ENCODE measurements at places on chromosomes 7 and 10.

DNA sequence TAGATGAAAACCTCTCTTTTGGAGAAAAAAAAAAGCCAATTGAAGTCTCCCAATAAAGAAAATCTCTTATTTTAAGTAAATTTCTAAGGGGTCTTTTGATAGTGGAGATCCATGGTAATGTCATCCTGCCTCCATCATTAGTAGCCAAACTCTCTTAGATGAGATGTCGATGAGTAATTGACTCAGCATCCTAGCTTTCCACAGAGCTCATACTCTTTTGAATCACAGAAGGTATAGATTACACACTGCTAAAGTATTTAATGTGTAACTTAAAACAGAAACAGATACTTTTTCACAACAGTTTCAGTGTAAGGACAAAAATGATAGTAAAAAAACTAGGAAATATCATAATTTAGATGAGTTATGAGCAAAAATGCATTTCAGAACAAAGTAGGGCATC is 19.4 kb downstream of the MAGI2 start:
- peak; percentile 70 for DNase-seq

DNA sequence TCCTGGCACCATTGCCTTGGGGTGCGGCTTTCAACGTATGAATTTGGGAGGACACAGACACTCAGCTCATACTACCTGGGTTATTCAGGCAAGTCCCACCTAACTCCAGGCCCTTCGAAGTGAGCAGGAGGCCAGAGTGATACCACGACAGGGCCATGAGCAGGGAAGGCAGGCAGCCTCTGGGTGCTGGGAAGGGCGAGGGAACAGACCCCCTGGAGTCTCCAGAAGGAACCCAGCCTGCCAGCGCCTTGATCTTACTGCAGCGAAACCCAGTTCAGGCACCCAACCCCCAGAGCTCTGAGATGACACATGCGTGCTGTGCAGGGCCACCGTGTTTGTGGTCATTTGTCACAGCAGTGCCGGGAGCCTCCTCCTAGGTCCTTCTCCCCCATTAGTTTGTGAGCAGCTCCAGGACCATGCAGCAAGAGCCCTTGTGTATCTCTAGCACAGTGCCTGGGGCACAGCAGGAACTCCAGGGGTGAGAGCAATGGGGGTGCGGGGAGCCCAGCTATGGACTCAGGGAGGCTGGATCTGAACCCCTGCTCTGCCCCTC is 7.7 kb upstream of the INSIG1 start:
- no peak for DNase-seq

- no peak for DNase-seq
Observed at GRCh38 chr7:157403646-157404401, 67.0 kb downstream of the DNAJB6 start.

DNA sequence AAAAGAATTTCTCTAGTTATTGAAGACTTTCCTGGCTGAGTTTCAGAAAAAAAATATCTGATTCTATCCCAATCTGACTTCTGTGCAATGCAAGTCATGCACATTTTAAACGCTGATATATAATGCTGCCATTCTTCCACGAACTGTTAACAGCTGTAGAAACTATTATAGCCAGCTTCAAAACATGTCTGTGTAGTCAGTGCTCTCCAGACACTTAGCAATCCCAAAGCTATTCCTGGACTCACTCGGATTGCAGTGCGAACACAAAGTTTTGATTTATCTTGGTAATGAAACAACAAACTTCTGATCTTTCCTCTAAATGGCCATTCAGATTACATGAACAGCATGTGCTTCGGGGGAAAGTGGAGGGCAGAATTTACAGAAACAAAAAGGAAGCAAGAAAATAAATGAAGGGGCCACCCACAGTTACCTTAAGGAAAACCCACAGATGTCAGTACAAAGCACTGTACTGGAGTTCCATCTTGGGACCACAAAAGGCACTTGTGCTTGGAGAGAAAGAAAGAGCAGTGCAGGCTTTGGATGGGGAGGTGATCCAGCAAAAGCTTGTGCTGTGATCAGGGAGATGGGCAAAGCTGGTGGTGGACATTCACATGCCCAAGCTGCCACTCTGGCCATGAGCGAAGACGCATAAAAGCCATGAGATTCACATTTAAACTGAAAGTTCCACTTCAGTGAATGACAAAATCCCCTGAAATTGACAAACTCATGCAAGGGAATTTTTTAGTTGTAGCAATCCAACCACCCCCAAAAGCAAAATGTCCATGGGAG is 32.1 kb upstream of the ADO start:
- no peak for DNase-seq

DNA sequence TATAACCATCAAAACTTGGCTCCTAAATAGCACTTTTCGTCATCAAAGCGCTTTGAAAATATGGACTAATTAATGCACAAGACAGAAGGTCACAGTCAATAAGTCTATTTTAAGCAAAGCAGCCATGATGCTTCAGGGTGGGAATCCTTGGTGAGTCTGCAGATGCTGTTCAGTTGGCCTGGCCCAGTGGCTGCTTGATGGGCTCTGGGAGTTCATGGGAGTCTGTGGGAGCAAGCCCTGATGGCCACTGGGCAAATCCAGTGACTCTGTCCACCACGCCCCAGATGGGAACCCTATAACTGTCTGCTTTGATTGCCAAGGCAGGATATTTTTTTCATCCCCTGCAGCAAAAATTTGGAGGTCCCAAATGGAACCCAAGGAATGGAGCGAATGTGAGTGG is 95.7 kb upstream of the CTBP2 start:
- no peak for DNase-seq

DNA sequence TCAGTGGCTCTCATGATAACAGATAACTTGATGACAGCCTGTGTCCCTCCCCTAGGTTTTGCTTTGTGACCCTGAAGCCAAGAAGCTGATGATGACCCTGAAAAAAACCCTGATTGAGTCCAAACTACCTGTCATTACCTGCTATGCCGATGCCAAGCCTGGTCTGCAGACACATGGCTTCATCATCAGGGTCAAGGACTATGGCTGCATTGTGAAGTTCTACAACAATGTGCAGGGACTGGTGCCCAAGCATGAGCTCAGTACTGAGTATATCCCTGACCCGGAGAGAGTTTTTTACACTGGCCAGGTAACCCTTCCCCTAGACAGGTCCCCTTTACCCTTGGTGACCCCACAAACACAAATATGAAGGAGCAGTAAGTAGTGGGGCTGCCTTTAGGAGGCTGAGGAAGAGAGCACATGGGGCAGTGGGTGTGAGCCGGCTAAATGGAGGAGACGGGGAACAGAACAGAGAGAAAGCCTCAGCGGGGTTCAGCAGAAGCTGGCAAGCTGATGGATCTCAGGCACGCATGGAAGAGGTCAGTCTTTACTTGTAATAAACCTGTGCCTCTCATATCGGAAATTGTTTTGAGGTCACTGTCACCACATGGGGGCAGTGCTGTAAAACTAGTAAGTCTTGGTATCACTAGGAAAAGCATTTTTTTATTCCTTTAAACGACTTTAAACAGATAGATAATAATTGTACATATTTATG is 20.2 kb downstream of the PDCD11 start:
- DNase-seq = peak; percentile 17

- no peak for DNase-seq
Observed at GRCh38 chr7:139588632-139589031, 65.1 kb downstream of the CLEC2L start.

GRCh38 chr10:111482621-111483216 is 405.9 kb downstream of the ADRA2A start:
- DNase-seq = no peak

DNA sequence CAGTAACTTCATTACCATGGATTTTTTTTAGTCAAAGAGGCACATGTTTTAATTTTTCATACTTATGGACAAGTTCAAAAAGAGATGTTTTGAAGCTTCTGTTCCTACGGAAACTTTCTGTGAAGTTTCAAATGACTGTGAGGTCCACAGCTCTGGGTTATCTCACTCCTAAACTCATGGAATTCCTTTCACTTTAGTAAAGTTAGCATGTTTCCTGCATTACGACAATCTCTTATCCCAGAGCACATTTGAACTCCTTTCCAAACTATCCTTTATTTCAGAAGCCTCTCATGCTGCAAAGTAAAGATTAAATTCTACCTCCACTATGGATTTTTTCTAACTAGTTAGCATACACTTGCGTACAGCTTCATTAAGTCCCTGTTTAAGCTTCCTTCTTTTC is 15.3 kb upstream of the ADD3 start:
- DNase-seq = no peak

- no peak for DNase-seq
Observed at GRCh38 chr10:124696446-124697392, 47.5 kb downstream of the FAM53B start.

GRCh38 chr7:158358926-158359645 is 228.5 kb downstream of the PTPRN2 start:
- DNase-seq = no peak

DNA sequence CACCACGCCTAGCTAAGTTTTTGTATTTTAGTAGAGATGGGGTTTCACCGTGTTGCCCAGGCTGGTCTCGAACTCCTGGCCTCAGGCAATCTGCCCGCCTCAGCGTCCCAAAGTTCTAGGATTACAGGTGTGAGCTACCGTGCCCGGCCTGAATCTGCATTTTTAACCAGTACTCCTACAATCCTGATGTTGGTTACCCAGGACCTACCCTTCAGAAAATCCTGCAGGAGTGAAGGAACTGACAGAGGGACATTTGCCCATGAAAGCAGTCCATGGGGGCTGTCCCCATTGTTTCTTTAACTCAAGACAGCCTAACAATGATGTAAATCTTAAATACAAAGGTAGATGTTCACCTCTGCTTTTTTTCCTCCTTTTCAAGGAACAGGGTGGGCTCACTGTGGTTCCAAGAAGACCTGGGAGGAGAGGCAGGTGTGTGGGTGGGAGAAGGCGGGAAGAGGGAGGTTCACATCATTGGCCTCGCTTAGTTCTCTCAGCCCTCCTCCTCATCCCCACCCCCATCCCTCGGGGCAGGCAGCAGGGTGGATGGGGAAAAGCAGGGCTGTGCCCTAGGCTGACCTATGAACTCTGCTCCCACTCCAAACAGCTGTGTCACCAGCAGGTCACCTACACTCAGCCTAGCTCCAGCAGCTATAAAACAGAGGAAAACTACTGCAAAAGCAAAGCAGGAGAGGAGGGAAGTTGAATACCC is 13.5 kb downstream of the LRRC20 start:
- no peak for DNase-seq

GRCh38 chr7:2331707-2332106 is 17.5 kb upstream of the SNX8 start:
- DNase-seq = no peak

- no peak for DNase-seq
Observed at GRCh38 chr10:130025811-130026485, 61.9 kb upstream of the EBF3 start.

- peak; percentile 93 for DNase-seq
Observed at GRCh38 chr10:62433181-62433692, 59.1 kb downstream of the ZNF365 start.

- no peak for DNase-seq
Observed at GRCh38 chr7:99791021-99791420, 7.0 kb upstream of the CYP3A4 start.

DNA sequence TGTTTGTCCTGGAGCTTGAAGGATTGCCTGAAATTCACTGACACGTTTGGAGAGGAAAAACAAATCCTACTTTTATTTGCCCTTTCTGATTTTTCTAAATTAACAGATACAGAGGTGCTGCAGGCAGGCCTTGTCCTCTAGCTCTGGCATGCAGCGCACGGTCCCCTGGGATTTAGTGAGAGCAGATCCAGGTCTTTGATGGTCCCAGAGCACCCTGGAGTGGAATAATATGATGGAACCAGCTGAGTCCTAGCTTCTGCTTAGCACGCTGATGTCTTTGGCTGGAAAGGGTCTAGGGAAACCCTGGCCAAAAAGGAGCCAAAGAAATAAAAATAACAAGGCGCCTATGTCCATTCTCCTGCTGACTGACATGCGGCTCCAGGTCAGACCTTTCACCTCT is 40.5 kb downstream of the C10orf120 start:
- DNase-seq = no peak

DNA sequence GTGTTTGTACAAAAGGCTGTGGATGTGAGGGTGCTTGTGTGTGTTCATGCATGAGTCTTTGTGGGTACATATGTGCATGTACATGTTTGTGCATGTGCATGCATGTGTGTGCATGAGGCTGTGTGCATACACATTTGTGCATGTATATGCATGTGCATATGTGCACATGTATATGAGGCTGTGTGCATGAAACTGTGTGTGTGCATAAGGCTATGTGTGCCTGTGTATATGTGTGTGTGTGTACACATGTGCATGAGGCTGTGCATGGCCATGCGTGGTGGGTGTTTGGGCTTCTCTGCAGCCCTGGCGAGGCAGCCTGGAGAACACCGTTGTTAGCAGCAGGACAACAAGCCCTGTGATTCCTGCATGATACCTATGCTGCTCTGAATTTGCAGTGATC is 207.7 kb upstream of the ADCY1 start:
- no peak for DNase-seq

DNA sequence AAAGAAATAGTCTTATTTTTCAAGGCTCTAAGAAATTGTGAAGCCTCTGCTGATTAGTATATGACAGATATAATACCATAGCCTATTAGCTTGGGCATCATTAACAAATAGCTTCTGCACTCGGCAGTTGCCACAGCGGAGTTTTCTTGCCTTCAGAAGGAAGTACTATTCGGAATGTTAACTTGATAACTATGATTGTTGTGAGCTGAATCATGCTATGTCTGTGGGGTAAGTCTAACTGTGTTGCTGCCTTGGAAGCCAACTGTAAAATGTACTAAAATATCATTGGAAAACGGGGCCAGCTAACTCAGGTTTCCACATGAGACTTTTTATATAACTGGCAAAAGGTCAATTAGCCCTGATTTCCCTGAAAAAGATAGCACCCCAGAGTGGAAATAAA is 93.2 kb downstream of the TWIST1 start:
- DNase-seq = peak; percentile 68

- no peak for DNase-seq
Observed at GRCh38 chr7:156004265-156005201, 192.3 kb upstream of the SHH start.

GRCh38 chr7:142463401-142463850 is 205.6 kb upstream of the PRSS58 start:
- no peak for DNase-seq

GRCh38 chr7:28072876-28073514 is 107.6 kb downstream of the JAZF1 start:
- DNase-seq = no peak

DNA sequence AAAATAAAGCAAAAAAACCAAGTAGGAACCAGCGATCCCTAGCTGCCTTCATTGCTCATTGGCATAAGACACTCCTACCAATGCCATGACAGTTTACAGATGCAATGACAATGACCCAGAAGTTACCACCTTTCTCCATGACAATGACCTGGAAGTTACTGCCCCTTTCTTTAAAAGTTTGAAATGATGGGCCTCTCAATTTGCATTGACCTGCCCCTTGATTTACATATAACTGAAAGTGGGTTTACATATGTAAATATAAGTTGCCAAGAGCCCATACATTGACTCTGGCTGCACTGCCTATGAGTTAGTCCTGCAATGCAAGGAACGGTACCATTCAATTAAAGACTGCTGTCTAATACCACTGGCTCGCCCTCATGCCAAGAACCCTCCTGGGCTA is 240.7 kb upstream of the LRRN3 start:
- no peak for DNase-seq

Data from fibroblast of skin of left quadriceps (primary cell).